SHP77 treated with DMSO at 0.1 percent for 48 hours (cell line): ENCODE measurements at places on chromosomes 1 and 21.
A peak's percentile ranks its signal among the peaks of the same experiment; 100 is the strongest.

- DNase-seq: peak; percentile 18
Measured at GRCh38 chr1:231883382-231883781, 256.8 kb downstream of the DISC1 start.

GRCh38 chr1:172756024-172756423 lies 97.1 kb downstream of the FASLG start:
- no peak for DNase-seq

DNA sequence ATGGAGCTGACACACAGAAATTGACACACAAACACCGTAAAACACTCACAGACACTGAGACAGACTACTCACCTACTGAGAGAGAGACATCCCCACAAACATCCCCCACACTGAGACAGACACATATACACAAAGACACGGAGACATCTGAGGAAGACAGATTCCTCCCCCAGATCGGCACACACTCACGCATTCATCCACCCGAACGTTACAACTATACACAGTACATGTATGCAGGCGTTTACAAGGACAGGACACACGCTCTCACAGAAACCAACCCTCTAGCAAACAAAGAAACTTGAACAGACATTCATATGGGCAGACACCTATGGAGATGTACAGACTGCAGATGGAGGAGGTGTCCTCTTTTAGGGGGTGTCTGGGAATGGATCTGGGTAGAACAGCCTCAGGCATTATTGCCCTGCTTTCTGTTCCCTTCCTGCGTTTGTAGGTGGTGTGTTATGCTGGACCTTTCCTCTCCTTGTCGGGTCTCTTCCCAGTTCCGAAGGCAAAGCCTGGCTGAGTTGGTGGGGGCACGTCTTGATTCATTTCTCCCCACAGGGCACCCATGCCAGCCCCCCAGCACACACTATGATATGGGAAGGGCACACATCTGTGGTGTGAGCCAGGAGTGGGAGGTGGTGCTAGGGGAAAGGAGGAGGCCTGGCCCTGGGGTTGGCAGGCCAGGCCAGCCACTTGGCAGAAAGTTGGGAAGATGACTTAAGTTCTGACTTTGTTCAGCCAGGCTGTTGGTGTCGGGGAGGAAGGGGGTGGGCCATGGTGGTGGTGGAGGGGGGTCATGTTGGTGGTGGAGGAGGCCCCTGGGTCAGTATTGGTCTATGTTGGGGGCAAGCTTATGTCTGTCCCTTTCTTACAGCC lies 1.5 kb downstream of the KIRREL1 start:
- no peak for DNase-seq

- no peak for DNase-seq
Measured at GRCh38 chr1:67317803-67318202, 10.1 kb downstream of the IL12RB2 start.

GRCh38 chr1:77632216-77632615 lies 50.2 kb downstream of the ZZZ3 start:
- DNase-seq: no peak

GRCh38 chr1:203353486-203353885 lies 2.6 kb upstream of the FMOD start:
- no peak for DNase-seq
